ENCODE measurements at places on chromosomes 11 and 22. TPM values are rescaled to one million over a fixed set of nuclear protein-coding genes. Genes with fewer than 3 reads are reported as not detected.

The SLC36A4 gene
- total RNA-seq = 16.7 TPM

The FAM227A gene
- total RNA-seq = 1.3 TPM

The KRTAP5-11 gene
- not detected for total RNA-seq

The RIC3 gene
- total RNA-seq = not detected

The HSPB2 gene
- total RNA-seq = not detected

The MEI1 gene
- not detected for total RNA-seq

The FOLR2 gene
- not detected for total RNA-seq

The MMP10 gene
- 0.24 TPM for total RNA-seq

The ZP1 gene
- 3.7 TPM for total RNA-seq

The KDM4F gene
- not detected for total RNA-seq

The SEC14L6 gene
- total RNA-seq = not detected

The ANO3 gene
- 1.7 TPM for total RNA-seq

The ENTHD1 gene
- total RNA-seq = not detected

The CEP57 gene
- 51.1 TPM for total RNA-seq

The SAA2 gene
- 0.20 TPM for total RNA-seq

The TYMP gene
- total RNA-seq = 16.5 TPM

The OSBP2 gene
- 4.3 TPM for total RNA-seq

The C11orf97 gene
- total RNA-seq = not detected

The OR6A2 gene
- total RNA-seq = 0.24 TPM

The HBG2 gene
- total RNA-seq = 1.3 TPM

The OR5P2 gene
- not detected for total RNA-seq

The DSCAML1 gene
- total RNA-seq = not detected

The SERPIND1 gene
- 0.48 TPM for total RNA-seq

The B4GALNT4 gene
- not detected for total RNA-seq

The APOBEC3A gene
- total RNA-seq = not detected

The OR2D3 gene
- not detected for total RNA-seq

The OR8D4 gene
- total RNA-seq = not detected

The LRRC10B gene
- not detected for total RNA-seq

The LRP4 gene
- 0.98 TPM for total RNA-seq

The BID gene
- total RNA-seq = 36.7 TPM

The UBASH3B gene
- 16.0 TPM for total RNA-seq

The DEFB131B gene
- not detected for total RNA-seq

The FOLH1 gene
- total RNA-seq = 0.49 TPM

The SPI1 gene
- not detected for total RNA-seq

The SLC22A9 gene
- total RNA-seq = not detected

The INS gene
- not detected for total RNA-seq

The PRSS23 gene
- 144 TPM for total RNA-seq

The KRTAP5-2 gene
- not detected for total RNA-seq

The FGF19 gene
- total RNA-seq = not detected

The TRIM48 gene
- 0.24 TPM for total RNA-seq
